ENCODE measurements at places on chromosomes 4 and X.

- DNase-seq: no peak
These were observed 698 bp downstream of the AFF1 start for GRCh38 chr4:86935566-86935852.

- DNase-seq: no peak
These were observed 531 bp upstream of the GPRIN3 start for GRCh38 chr4:89308161-89308500.

DNA sequence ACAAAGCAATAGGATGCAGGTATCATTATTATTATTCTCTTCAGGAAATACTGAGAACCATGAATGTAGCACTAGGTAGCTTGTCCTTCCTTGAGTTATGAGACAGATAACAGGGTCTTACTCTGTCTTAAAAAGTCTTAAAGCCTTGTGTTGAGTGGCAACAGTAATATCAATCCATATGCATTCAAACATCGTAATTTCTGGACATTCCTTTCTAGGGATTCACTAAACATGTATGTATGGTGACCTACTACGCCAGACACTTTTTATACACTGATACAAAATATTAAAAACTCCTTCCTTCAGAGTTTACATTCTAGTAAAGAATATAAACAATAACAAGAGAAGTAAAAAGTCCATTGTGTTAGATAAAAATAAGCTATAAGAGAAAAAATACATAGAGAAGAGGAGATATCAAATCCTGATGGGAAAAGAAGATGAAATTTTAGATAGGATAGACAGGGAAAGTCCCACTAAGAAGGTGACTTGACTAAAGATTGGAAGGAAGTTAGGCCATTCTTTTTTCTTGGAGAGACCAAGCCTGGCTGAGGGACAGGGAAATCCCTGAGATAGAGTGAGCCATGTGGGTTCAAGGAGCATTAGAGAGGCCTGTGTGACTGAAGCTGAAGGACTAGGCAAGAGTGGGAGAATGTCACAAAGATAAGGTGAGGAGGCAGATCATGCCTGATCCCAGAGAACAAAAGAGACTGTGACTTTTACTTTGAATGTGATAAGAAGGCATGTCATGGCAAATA lies 5.0 kb upstream of the DDX60L start:
- no peak for DNase-seq

GRCh38 chrX:6661736-6662135 lies 126.8 kb upstream of the VCX3A start:
- no peak for DNase-seq

- no peak for DNase-seq
These were observed 28.4 kb upstream of the UVSSA start for GRCh38 chr4:1318488-1319213.

DNA sequence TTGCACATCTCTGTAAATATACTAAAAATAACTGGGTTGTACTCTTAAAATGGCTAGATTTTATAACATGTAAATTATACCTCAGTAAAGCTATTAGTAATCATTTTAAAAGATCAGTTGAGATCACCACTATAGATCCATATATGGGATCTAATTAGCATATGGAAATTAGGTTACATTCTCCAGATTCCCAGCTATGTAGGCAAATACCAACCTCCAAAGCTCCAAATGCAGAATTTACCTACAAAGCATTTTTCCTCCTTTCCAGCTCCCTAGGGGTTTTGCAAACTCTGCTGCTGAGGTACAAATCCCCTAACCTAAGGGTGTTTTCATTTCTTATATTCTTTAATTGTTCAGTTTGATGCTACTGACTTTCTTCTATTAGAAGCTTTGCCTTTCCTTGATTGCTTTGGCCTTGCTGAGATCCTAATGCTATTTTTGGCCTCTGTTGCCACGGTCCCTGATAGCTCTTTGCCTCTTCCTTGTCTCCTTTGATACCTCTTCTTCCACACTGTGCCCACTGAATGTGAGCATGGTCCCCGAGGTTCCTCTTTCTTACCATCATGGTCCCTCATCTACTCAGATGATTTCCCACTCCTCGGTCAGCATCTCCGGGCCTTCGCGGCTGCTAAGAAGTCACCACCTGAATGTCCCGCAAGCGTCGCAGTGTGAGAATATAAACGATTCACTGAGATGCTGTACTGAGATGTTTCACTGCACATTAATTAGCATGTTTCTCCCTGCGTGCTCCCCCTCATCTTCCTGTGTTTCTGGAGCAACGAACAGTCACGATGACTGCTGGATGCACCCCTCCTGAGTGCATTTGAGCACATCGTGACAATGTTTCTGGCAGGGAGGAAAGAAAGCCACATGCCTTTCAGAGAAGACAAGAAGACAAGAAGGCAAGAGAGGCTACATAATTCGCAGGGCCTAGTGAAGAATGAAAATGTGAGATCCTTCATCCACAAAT lies 23.8 kb downstream of the ENPP6 start:
- DNase-seq: no peak

- DNase-seq: no peak
These were observed 566.2 kb downstream of the MID1IP1 start for GRCh38 chrX:39367416-39367815.

DNA sequence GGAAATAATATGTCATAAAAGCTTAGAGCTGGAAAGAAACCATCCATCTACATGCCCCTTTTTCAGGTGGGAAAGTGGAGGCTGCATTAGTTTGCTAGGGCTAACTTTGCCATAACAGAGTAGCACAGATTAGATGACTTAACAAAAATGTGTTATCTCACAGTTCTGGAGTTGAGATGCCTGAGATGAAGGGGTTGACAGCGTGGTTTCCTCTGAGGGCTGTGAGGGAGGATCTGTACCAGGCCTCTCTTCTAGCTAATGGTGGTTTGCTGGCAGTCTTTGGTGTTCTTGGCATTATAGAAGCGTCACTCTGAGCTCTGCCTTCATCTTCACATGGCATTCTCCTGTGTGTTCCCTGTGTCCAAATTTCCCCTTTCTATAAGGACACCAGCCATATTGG lies 2.4 kb downstream of the CHRNA9 start:
- no peak for DNase-seq

- DNase-seq: no peak
These were observed 18.5 kb downstream of the OTUD5 start for GRCh38 chrX:48938721-48939425.

DNA sequence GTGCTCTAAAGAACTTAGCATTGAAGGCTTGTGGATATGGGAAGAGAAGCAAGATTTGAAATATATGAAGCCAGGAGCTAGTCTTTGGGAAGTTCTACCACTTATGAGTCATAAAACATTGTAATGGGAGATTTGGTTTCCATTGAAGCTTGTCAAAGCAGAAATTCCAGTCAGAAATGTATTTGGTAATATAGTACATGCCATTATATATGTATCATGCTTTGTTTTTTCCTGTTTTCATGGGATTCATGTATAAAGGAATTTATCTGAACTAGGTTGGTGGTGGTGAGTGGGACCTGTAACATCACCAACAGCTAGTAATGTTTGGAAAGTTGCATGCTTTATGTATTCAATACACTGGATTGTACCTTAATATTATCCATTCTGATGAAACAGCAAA lies 14.6 kb upstream of the DCAF8L2 start:
- DNase-seq: no peak

DNA sequence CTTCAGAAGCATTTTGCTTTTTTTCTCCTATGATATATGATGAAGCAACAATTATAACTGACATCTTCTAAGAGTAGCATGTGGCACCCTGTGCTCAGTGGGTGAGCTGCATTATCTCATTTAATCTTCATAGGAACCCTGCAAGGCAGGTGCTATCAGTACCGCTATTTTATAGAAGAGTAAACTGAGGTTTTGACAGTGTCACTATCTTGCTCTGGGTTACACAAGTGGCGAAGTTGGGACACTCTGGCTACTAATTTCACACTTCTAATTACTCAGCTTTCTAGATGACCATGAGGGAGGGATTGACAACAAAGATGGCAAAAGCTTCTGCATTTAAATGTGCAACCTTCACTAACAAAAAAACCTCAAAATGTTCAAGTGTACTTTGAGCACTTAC lies 76.9 kb upstream of the CAMK2D start:
- DNase-seq: no peak

GRCh38 chr4:163500586-163500985 lies 6.1 kb downstream of the TMA16 start:
- DNase-seq: no peak

GRCh38 chr4:75302648-75303047 lies 211.6 kb downstream of the RCHY1 start:
- no peak for DNase-seq

GRCh38 chr4:112077743-112078142 lies 67.5 kb upstream of the FAM241A start:
- DNase-seq: no peak

DNA sequence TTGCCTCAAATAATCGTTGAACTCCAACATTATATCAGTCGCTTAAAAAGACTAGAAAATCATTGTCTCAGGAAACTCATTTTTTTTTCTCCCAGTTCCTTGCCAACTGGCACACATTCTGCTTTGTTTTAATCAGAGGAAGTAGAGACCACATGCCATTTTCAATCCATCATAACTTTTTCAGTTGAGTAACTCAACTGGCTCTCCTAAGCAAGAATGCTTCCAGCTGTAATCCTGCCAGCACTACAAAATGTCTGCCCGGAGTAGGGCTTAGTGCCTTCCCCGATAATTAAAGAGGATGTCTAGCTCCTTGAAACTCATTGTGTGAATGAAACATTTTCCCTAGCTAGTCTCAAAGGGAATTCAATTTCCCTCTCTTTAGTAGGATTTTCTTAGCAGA lies 33.0 kb downstream of the FREM3 start:
- no peak for DNase-seq

GRCh38 chr4:148007314-148007760 lies 275.4 kb downstream of the ARHGAP10 start:
- no peak for DNase-seq

GRCh38 chr4:108172753-108173598 lies 4.2 kb upstream of the LEF1 start:
- DNase-seq: peak; percentile 69

DNA sequence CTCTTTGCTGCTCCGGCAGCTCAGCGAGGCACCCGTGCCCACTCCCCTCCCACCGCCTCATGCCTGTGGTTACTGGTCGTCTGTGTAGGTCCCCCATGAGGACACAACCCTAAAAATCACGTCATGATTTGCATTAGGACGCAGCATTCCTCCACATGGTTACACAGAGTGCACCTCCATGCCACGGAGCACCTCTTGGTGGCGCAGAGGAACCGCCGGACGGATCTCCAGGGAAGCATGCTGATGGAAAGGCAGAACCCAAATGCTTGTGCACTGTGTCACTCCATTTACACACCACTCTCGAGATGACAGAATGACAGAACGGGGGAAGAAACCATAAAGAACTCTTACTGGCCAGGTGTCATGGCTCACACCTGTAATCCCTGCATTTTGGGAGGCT lies 22.4 kb downstream of the FAM53A start:
- DNase-seq: no peak

GRCh38 chrX:3763111-3763510 lies 49.7 kb upstream of the PRKX start:
- no peak for DNase-seq

DNA sequence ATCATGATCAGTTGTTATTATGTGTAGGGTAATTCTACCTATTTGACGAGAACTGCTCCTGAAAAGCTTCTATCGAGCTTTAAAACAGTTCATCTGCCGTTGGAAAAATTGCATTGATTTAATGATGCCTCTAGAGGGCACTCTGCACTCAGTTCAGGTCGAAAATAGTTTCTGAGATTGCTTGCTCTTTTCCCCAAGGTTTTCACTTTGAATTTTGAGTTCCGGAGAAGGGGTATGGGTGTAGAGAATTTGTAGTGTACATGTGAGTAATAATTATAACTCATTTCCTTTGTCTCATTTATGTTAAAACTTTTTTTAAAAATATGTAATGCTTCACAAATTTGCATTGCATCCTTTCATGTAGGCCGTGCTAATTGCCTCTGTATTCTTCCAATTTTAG lies 28.4 kb upstream of the TNIP3 start:
- DNase-seq: peak; percentile 1

DNA sequence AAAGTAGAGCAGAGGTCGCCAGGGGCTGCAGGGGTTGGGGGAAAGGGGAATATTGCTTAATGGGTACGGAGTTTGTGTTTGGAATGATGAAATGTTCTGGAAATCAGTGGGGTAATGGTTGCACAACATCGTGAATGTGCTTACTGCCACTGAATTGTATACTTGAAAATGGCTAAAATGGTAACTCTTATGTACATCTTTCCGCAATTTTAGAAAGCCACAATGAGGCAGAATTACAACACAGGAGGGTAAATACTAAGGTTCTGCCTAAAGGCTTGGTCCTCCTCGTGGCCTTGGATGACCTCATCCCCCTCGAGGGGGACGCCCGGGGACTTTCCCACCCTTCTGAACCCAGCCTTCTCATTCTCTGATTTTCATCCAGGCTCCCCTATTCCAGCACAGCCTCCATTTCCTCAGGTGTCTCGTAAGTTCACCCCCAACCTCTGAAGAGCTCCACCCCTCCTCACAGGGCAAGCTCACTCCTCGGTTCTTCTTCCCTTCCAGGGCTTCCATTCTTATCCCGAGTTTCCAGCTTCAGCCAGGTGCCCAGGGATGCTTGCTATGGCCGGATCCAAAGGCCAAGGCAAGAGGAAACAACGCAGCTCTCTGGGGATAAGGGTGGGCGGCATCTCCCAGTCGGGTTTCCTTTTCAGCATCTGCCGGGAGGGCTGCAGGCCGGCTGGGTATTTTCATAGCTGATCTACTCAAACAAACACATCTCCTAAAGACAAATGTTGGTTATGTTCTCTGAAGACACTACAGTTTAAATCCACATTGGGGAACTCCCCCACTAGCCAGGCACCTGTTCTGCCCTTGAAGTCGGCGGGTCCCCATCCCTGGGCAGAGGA lies 71.3 kb upstream of the ACSL1 start:
- no peak for DNase-seq

DNA sequence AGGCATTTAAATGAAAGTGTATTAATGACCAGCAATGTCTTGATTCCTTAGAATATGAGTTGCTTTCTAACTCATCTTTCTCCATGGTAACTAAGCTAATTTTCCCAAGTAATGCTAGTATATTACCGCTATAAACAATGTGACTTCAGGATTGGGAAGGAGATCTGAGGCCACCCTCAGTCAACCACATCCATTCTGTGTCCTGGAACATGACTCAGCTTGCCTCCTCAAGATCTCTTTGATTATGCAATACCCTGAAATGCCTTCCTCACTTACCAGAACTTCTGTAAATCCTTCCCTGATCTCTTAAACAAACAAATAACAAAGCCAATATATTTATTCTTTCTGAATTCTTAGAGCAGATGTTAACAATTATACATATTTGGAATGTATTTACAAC lies 1495.5 kb downstream of the PCDH18 start:
- no peak for DNase-seq

Data from NCI-H146 (cell line).